ENCODE measurements at places on chromosomes 2 and 18. TPM values are rescaled to one million over a fixed set of nuclear protein-coding genes. Genes with fewer than 3 reads are reported as not detected.

AGXT gene
- total RNA-seq = not detected

PTH2R gene
- total RNA-seq = not detected

REG1B gene
- not detected for total RNA-seq

PRKAG3 gene
- not detected for total RNA-seq

UGT1A9 gene
- total RNA-seq = not detected

RAB6C gene
- not detected for total RNA-seq

IL36A gene
- not detected for total RNA-seq

C1GALT1C1L gene
- total RNA-seq = 4.6 TPM

CD302 gene
- 1.5 TPM for total RNA-seq

CPO gene
- total RNA-seq = not detected

STPG4 gene
- 6.5 TPM for total RNA-seq

VSNL1 gene
- total RNA-seq = not detected

ADD2 gene
- total RNA-seq = 3.8 TPM

RAB17 gene
- 86.3 TPM for total RNA-seq

ABCG5 gene
- total RNA-seq = not detected

SNTG2 gene
- not detected for total RNA-seq

SERPINB10 gene
- not detected for total RNA-seq

QPCT gene
- total RNA-seq = 3.0 TPM

PLEKHH2 gene
- 2.3 TPM for total RNA-seq

SLC4A3 gene
- 7.3 TPM for total RNA-seq

SPC25 gene
- 20.7 TPM for total RNA-seq

- H3K4me1 ChIP-seq = no peaks in the 10 kb centered on the region
- H3K4me3 ChIP-seq = no peak overlapping the region
- DNase-seq = no peak
- no peaks in the 10 kb centered on the region for H3K36me3 ChIP-seq
Observed at GRCh38 chr2:157572725-157573124, 55.9 kb downstream of the ACVR1C start.

GRCh38 chr2:159846564-159846963 is 48.6 kb upstream of the CD302 start:
- no peak overlapping the region for H3K4me3 ChIP-seq
- H3K36me3 ChIP-seq = no peaks in the 10 kb centered on the region

GRCh38 chr2:173791502-173791901 is 173.7 kb downstream of the SP3 start:
- no peaks in the 10 kb centered on the region for H3K4me1 ChIP-seq
- H3K27me3 ChIP-seq = peaks cover 18% of the 10 kb centered on the region
- no peak overlapping the region for H3K4me3 ChIP-seq
- DNase-seq = no peak

DNA sequence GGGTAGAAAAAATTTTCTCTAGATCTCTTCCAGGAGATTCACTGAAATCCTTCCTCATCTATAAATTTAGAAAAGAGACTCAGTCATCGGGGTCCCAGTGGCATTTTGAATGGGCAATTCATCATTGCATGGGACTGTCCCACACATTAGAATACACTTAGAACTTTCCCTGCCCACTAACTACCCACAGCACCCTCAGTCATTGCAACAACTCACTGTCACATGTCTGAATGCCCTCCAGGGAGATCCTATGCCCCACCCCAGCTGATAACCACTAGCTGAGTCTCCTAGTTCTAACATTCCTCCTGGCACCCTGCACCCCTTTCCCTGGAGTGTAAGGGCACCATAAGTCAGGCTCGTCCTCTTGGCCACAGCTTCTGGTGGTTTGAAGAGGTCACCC is 89.6 kb downstream of the INSIG2 start:
- no peak overlapping the region for H3K4me3 ChIP-seq
- no peak overlapping the region for H3K27ac ChIP-seq
- H3K27me3 ChIP-seq = no peaks in the 10 kb centered on the region
- peak; percentile 16 for DNase-seq
- H3K36me3 ChIP-seq = no peaks in the 10 kb centered on the region

GRCh38 chr2:215504547-215504946 is 68.7 kb upstream of the FN1 start:
- DNase-seq = no peak
- H3K4me1 ChIP-seq = no peaks in the 10 kb centered on the region
- no peak overlapping the region for H3K4me3 ChIP-seq
- H3K36me3 ChIP-seq = no peaks in the 10 kb centered on the region
- H3K27ac ChIP-seq = no peak overlapping the region

DNA sequence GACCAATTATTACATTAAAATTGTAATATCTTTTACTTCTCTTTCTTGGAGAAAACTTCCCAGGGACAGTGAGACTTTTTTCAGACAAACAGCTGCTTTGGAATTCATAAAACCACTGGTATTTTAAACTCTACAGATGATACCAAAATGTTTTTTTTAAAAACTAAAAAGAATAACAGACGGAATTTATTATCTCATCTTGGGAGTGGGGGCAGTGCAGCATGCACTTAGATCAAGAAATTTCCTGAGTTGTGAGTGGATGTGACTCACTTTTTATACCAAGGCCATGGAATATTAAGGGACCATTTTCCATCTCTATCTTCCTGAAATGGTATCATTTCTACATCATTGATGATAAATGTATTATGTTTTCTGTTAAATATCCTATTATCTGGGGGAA is 422.8 kb upstream of the HNRNPA3 start:
- no peaks in the 10 kb centered on the region for H3K36me3 ChIP-seq
- no peak for DNase-seq
- peaks cover 1% of the 10 kb centered on the region for H3K27me3 ChIP-seq

DNA sequence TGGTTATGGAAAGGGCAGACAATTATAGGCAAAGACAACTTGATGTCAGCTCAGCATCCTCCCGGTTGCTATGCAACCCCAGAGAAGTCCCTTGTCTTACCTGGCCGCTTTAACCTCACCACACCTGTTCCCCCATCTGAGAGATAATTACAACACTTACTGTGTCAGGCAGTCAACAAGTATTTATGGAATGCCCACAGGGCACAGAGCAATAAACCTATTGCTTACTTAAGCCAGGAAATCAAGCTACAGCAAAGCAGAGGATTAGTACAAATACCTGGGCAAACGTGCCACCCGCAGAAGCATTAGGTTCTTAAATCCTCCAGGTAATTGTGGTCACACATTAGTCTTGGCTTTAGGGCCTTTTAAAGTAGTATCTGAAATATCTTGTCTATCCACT is 320.4 kb upstream of the REV1 start:
- H3K27ac ChIP-seq = no peak overlapping the region
- H3K36me3 ChIP-seq = no peaks in the 10 kb centered on the region
- no peak for DNase-seq

GRCh38 chr18:63284827-63285733 is 34.5 kb downstream of the BCL2 start:
- no peaks in the 10 kb centered on the region for H3K36me3 ChIP-seq
- DNase-seq = no peak
- H3K27ac ChIP-seq = no peak overlapping the region

DNA sequence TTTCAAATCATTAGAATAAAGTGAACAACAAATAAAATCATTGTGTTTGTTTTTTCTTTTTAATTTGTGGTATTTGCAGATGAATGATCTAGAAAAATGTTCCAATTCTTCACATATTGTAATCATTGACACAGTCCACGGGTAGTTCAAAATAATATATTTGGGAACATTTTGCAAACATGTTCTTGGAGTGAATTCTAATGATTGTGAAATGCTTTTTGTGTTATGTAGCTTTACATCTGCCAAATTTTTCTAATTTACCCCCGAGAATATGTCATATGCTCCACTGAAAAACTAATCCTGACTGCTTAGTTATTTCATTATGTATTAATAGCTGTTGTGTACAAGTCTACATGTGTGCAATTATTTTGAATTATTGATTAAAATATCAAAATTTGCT is 1468.4 kb upstream of the NXPH2 start:
- H3K4me1 ChIP-seq = no peaks in the 10 kb centered on the region
- no peak for DNase-seq
- no peaks in the 10 kb centered on the region for H3K36me3 ChIP-seq

GRCh38 chr2:191176801-191177438 is 26.1 kb upstream of the STAT4 start:
- H3K36me3 ChIP-seq = no peaks in the 10 kb centered on the region
- no peak for DNase-seq
- peaks cover 17% of the 10 kb centered on the region for H3K4me1 ChIP-seq
- H3K4me3 ChIP-seq = no peak overlapping the region

DNA sequence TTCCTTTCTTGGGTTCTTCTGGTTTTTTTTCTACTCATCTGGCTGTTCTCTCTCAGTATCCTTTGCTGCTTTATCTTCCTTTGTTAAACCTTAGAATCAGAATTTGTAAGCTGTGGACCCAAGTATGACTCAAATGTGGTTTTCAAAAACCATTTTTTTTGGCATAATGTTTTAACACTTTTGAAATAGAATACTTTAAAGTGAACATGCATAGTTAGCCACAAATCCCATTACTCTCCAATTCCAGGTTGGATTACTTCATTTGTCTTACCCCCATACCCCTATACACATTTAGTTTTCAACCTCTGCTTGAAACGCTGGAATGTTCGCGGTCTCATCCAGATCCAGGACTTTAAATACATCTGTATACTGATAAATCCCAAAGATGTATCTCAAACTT is 29.1 kb downstream of the ALMS1 start:
- H3K27ac ChIP-seq = no peak overlapping the region
- no peak overlapping the region for H3K4me3 ChIP-seq
- DNase-seq = no peak

- DNase-seq = no peak
- no peak overlapping the region for H3K27ac ChIP-seq
- H3K4me1 ChIP-seq = no peaks in the 10 kb centered on the region
Observed at GRCh38 chr2:48092846-48093803, 186.8 kb upstream of the FBXO11 start.

- H3K4me1 ChIP-seq = peaks cover 34% of the 10 kb centered on the region
- H3K36me3 ChIP-seq = peaks cover 22% of the 10 kb centered on the region
- no peaks in the 10 kb centered on the region for H3K27me3 ChIP-seq
- H3K4me3 ChIP-seq = peak overlapping the region; percentile 98
Observed at GRCh38 chr2:28895189-28895893, 874 bp downstream of the WDR43 start.

DNA sequence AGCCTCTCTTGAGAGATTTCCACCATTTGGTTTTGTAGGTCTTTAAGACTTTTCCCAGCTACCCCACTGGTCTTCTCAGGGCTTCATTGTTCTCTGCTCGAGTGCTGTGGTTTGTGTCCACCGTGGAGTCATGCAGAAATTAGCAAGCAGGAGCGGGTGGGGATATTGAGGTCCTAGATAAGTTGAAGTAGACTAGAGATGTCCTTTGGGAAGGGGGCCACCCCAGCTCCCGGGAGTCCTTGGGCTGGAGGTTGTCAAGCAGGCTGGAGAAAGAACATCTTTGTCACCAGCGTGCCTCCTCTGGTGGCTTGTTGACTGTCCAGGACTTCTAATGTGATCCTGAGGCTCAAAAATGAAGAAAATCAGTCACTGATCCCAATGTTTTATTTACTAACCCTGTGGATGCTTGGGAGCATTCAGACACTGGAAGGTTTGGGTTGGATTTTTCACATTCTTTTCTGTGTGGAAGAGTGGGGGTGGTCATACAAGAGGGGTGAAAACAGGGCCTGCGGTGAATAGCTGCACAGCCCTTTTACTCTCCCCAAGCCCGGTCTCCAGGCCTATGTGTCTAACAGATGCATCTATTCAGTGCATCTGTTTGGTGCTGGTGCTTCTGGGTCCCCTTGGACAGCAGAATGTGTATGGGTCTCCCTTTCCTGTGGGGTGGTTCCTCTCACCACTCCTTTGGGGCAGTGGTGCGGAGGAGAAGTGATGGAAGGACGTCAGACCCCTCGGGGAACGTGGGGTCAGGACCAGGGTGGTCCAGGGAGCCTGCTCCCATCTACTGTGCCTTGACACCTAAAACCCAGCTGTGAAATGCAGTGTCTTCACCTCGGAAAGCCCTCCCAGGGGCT is 208.1 kb downstream of the KLHL29 start:
- no peak overlapping the region for H3K27ac ChIP-seq
- no peaks in the 10 kb centered on the region for H3K4me1 ChIP-seq
- DNase-seq = no peak
- H3K27me3 ChIP-seq = no peaks in the 10 kb centered on the region
- no peaks in the 10 kb centered on the region for H3K36me3 ChIP-seq
- no peak overlapping the region for H3K4me3 ChIP-seq

DNA sequence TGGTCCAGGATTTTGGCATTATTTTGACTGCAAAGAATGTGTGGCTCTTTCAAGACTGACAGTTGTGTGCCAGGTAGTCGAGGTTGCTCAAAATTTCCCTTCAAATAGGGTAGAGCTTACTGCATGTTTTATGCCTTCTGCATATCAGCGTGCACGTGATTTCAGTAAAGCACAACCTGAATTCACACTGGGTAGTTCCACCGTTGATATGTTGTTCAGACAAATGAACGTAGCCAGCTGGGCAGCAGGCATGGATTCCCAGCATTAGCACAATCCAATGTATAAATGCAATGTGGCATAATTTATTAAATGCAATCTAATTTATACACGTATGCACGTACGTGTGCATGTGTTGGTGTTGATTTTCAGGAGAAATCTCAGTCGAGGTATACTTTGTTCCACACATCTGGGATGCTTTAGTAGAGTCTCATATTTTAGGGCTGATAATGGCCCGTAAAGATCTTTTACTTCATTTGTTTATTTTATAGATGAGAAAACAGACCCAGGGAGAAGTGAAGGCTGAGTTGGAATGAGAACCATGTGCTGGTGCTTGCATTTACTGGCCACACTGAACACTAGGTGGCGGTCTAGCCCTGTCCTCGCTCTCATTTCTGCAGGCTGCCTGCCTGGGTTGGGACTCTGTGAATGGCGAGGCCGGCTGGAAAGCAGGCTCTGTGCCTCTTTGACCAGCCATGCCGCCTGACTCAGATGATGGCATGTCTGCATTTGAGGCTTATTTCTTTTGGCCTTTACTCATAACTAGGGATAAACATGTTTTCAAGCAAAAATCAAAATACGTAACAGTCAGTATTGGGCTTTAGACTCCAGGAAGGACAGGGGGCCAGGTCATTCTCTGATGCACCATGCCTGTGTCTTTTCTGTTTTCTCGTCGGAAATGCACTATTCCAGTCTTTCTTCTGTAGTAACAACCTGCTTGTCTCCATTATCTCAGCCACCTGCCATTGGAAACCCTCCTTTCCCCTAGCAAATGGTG is 120.4 kb downstream of the RNF144A start:
- DNase-seq = peak; percentile 28
- peaks cover 9% of the 10 kb centered on the region for H3K27me3 ChIP-seq
- H3K4me1 ChIP-seq = no peaks in the 10 kb centered on the region
- no peak overlapping the region for H3K27ac ChIP-seq

GRCh38 chr2:55014962-55015939 is 35.0 kb downstream of the RTN4 start:
- no peaks in the 10 kb centered on the region for H3K27me3 ChIP-seq
- H3K27ac ChIP-seq = peak overlapping the region; percentile 35
- DNase-seq = peak; percentile 40
- H3K4me3 ChIP-seq = peak overlapping the region; percentile 9
- peaks cover 89% of the 10 kb centered on the region for H3K4me1 ChIP-seq

GRCh38 chr18:11368020-11368419 is 218.7 kb upstream of the PIEZO2 start:
- no peak overlapping the region for H3K27ac ChIP-seq
- no peak overlapping the region for H3K4me3 ChIP-seq
- no peaks in the 10 kb centered on the region for H3K36me3 ChIP-seq
